Hair follicle dermal papilla cell (primary cell): ENCODE measurements at places on chromosomes 7 and 10. TPM values are rescaled to one million over a fixed set of nuclear protein-coding genes. Genes with fewer than 3 reads are reported as not detected.

ELMO1 gene
- total RNA-seq, result 0.16 and 0.49 TPM in 2 replicates

PRPS1L1 gene
- not detected in 2 replicates for total RNA-seq

LLCFC1 gene
- total RNA-seq, result not detected in 2 replicates

UCMA gene
- not detected in 2 replicates for total RNA-seq

PDZD7 gene
- 1.5 and 2.1 TPM in 2 replicates for total RNA-seq

SLC26A3 gene
- total RNA-seq, result not detected in 2 replicates

EPHB4 gene
- total RNA-seq, result 111 and 120 TPM in 2 replicates

LCOR gene
- 25.2 and 33.8 TPM in 2 replicates for total RNA-seq

CFAP46 gene
- total RNA-seq, result 0.49 and 0.81 TPM in 2 replicates

COL17A1 gene
- total RNA-seq, result 1.2 and 1.6 TPM in 2 replicates

RAMP3 gene
- total RNA-seq, result 0.24 TPM in 1 of 2 replicates, not detected in the other

FAM180A gene
- total RNA-seq, result 33.4 and 34.4 TPM in 2 replicates

CCDC172 gene
- not detected in 2 replicates for total RNA-seq
